ENCODE measurements at places on chromosomes 13 and 19. TPM values are rescaled to one million over a fixed set of nuclear protein-coding genes. Genes with fewer than 3 reads are reported as not detected.

The SELENOW gene
- polyA plus RNA-seq, result 509 TPM

The NAPSA gene
- polyA plus RNA-seq, result 0.51 TPM

The KRTDAP gene
- polyA plus RNA-seq, result 188 TPM

The ANGPTL8 gene
- polyA plus RNA-seq, result not detected

- peaks cover 2% of the 10 kb centered on the region for H3K4me1 ChIP-seq
- H3K36me3 ChIP-seq, result no peaks in the 10 kb centered on the region
- H3K4me3 ChIP-seq, result no peak overlapping the region
- DNase-seq, result no peak
- no peak overlapping the region for H3K27ac ChIP-seq
Observed at GRCh38 chr19:55297267-55297666, 13.5 kb downstream of the BRSK1 start.

- no peak overlapping the region for H3K4me3 ChIP-seq
- DNase-seq, result no peak
- no peaks in the 10 kb centered on the region for H3K36me3 ChIP-seq
- H3K27ac ChIP-seq, result no peak overlapping the region
- H3K27me3 ChIP-seq, result no peaks in the 10 kb centered on the region
- H3K4me1 ChIP-seq, result peaks cover 3% of the 10 kb centered on the region
Observed at GRCh38 chr19:32809254-32809653, 60.3 kb downstream of the SLC7A9 start.

- H3K4me1 ChIP-seq, result peaks cover 57% of the 10 kb centered on the region
- H3K27ac ChIP-seq, result no peak overlapping the region
- no peak for DNase-seq
- H3K36me3 ChIP-seq, result peaks cover 5% of the 10 kb centered on the region
- H3K4me3 ChIP-seq, result no peak overlapping the region
Observed at GRCh38 chr19:35125749-35126623, 8.9 kb downstream of the LGI4 start.

DNA sequence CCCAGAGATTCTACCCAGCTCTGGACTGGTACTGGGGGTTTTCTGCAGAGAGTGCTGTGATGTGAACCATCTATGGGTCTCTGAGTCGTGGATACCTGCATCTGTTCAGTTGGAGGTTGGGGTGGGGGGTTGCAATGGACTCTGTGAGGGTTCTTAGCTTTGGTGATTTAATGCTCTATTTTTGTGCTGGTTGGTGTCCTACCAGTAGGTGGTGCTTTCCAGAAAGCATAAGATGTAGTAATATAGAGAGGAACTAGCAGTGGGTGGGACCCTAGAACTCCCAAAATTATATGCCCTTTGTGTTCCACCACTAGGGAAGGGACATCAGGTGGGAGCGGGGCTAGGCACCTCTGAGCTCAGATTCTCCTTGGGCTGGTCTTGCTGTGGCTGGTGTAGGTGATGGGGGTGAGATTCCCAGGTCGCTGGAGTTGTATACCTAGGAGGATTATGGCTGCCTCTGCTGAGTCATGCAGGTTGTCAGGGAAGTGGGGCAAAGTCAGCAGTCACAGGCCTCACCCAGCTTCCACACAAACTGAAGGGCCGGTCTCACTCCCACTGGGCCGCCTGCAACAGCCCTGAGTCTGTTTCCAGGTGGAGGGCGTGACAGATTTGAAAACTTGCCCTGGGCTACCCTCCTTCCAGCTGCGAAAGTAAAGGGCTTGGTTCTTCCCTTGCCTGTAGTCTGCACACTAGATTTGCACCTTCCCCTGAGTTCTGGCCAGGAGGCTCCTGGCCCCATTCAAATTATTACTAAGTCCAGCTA lies 573.0 kb upstream of the SLITRK1 start:
- no peaks in the 10 kb centered on the region for H3K4me1 ChIP-seq
- no peaks in the 10 kb centered on the region for H3K27me3 ChIP-seq
- no peak overlapping the region for H3K27ac ChIP-seq
- no peak overlapping the region for H3K4me3 ChIP-seq

DNA sequence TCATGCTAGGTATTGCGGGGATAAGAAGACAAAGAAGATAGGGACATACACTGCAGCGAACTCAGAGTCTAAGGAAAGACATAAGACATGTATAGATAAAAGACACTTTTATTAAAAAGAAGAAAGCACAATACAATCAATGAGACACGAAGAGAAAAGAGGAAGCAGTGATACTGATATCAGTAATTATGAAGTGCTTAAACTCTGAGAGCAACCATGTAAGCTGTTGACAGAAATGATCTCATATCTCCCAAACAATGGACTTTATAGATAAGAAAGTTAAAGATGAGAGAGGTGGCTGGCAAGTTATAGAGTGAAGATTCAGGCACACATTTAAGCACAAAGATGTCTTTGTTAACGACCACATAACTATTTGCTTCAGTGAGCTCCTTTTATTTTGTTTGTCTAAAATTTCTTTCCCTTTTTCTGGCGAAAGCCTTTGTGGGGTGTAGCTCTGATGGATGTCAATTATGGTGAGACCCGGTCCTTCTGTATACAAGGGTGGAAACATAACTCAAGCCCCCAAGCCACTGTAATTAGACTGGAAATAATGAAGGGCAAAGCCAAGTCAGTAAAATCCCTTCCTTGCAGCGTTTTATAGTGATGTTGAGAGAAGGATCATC lies 818.0 kb upstream of the SLC10A2 start:
- H3K4me1 ChIP-seq, result peaks cover 6% of the 10 kb centered on the region
- H3K27me3 ChIP-seq, result no peaks in the 10 kb centered on the region
- H3K36me3 ChIP-seq, result no peaks in the 10 kb centered on the region
- no peak for DNase-seq
- no peak overlapping the region for H3K27ac ChIP-seq

GRCh38 chr13:44131069-44131614 lies 242.5 kb upstream of the SERP2 start:
- no peaks in the 10 kb centered on the region for H3K4me1 ChIP-seq
- H3K27ac ChIP-seq, result no peak overlapping the region
- no peaks in the 10 kb centered on the region for H3K36me3 ChIP-seq
- no peaks in the 10 kb centered on the region for H3K27me3 ChIP-seq
- no peak overlapping the region for H3K4me3 ChIP-seq
- DNase-seq, result no peak
